Foreskin keratinocyte (primary cell): ENCODE measurements at places on chromosomes 16 and 17.

DNA sequence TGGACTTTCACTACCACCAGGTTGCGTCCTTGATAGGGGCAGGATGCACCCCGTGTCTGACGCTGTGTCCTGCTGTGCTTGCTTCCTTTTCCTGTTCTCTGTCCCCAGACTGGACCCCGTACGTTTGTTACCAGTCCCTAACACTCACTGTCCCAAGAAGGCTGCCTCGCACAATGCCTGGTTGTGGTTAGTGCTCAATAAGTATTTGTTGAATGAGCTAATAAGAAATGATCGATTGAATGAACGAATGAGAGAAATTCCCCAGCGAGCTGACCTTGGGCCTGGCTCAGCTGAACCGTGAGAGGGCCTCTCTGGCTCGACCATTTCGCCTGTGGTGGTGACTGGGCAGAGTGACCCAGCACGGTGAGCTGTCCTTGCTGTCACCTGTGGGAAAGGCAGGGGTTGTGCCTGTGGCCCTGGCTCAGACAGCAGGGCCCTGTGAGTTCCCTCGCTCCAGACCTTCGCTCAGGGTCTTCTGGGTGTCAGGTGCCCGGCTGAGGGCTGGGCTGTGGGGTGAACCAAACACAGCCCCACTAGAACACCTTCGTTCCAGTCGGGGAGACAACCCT lies 20.9 kb downstream of the CMIP start:
- no peak for DNase-seq

- DNase-seq: no peak
Observed at GRCh38 chr17:49949634-49950033, 19.4 kb upstream of the DLX4 start.

- no peak for DNase-seq
Observed at GRCh38 chr17:80262291-80262690, 1.6 kb downstream of the RNF213 start.

DNA sequence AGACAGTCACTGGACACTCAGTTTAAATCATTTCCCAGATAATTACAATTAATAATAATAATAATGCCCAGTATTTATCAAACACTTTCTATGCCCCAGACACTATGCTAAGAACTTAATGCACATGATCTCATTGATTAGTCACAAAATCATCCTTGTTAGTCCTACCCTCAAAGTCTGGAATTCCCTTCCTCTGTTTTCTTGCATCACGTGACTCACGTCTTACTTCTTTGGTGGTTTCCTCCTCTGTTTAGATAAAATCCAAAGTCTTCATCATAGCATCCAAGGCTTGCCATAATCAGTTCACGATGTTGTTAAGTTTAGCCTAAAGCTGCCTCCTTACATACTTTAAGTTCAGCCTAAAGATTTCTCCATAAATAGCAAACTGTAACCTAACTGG lies 471.9 kb downstream of the PMP22 start:
- peak; percentile 88 for DNase-seq

DNA sequence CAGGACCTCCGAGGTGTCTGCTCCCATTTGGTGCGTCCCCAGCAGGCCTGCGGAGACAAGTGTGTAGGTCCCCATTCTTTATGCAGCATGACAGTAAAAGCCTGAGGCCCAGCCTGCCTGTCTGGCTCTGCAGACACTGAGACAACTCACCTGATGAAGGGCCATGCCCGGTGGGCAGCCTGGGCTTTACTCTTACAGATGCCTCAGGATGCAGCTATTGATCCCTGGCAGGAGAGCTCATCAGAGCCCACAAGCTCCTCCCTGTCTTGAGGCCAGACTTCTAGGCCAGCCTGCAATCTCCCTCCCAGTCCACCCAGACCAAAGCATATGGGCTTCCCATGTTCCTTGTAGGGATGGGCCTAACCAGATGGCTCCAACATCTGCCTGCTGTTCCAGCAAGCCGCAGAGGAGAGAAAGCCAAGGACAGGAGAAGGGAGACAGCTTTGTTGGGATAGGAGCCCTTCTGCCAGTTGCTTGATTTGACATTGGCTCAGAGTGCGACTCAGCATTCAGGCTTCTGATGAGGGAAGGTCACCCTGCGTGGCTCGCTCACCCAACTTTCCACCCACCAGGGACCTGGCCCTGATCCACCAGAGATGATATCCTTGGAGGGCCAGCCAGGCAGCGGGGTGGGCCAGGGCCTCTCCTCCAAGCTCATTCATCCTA lies 87.5 kb downstream of the SOCS1 start:
- no peak for DNase-seq

DNA sequence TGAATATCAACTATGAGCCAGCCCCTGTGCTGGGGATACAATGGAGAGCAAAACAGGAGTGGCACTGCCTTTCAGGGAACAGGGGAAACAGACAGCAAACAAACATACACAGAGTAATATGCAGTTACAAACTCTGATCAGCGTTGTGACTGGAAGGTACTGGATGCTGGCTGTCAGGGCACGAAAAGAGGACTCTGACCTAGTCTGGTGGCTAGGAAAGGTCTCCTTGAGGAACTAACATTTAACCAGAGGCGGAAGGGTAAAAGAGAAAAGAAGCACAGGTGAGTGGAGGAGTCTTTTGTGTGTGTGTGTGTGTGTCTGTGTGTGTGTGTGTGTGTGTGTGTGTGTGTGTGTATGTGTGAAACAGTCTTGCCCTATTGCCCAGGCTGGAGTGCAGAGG lies 12.4 kb upstream of the B4GALNT2 start:
- no peak for DNase-seq

DNA sequence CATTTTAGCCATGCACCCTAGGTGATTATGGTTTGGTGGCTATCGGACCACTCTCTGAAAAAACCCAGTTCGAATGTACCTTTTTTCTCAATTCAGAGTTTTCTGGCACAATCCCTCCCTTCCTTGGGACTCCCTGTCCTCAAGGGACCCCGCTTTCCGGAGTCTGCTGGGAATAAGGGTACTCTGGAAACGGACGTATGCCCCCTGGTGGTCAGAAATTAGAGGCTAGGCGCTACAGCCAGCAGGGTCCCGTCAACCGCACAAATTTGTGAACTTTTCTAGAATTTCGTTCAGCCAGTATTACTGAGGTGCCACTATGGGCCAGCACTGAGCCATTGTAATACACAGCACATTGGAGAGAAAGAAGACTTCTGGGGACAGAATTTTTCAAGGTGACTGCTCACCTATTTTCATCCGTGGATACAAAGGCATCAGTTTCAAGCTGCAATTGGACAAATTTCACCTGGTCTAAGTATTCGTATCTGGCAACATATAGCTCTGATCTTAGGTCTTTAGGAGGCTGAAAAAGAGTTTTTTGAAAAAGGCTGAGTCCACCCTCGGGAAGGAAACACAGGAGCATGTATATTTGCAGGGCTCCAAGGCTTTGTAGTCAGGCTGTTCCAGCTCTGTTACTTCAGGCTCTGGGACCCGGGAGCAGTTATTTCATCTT lies 27.1 kb upstream of the CRYBA1 start:
- peak; percentile 39 for DNase-seq

- no peak for DNase-seq
Observed at GRCh38 chr17:73785496-73785895, 141.3 kb upstream of the SDK2 start.

DNA sequence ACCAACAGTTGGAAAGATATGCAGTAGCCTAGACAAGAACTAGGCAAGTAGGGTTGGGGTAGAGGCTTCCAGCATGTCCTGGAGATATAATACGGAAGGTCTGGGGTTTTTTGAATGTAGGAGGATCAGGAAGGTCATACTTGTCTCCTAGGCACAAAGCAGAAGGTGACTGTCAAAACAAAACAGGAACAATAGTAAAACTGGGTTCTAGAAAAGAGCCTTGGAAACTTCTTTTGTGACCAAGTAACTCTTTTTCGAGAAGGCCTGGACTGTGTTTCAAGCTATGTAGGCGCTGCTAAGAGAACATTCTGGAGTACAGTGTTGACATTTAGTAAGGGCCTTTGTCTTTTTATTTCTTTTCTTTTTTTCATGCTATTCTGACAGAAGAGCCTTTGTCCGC lies 26.9 kb upstream of the TENT4B start:
- no peak for DNase-seq

DNA sequence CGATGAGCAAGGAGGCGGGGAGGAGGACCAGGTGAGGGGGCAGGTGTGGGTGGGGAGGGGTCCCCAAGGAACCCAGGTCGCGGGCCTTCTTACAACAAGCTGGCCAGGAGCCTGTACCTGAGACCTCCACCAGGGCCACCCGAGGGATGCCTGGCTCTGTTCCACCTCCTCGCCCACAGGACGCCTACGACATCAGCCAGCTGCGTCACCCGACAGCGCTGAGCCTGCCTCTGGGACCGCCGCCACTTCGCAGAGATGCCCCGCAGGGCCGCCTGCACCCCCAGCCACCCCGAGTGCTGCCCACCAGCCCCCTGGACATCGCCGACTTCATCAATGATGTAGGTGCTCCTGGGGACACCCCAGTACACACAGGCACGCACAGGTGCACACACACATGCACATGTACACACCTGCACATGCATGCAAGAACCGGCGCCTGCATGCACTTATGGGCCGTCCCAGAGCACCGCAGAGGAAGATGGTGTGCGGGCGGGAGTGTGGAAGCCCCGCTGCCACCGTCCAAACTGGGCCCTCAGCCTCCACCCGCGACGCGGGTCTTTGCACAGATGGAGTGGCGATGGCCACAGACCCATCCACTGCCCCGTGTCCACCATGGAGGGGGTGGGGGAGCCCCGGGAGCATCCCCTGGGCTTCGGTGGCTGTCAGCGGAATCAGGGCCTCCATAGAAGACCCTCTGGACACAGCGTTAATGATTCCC lies 6.6 kb downstream of the SLC22A31 start:
- no peak for DNase-seq

GRCh38 chr17:17774009-17774881 lies 62.5 kb downstream of the SREBF1 start:
- DNase-seq: peak; percentile 94

DNA sequence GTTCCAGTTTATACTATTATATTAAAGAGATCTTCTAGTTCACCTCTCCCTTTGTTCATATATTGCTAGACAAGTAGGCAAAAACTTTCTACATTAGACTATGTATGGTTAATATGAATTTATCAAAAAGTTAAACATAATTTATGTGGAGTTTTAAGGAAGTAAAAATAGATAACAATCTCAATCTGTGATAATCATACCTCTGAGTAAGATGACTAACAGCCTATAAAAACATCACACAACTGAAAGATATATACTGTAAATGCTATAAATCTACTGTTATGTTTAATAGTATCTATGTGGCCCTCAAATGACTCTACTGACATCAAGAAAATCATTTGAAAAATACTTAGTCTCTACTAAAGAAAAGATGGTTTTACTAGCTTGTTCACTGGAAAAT lies 37.1 kb downstream of the AP1G1 start:
- no peak for DNase-seq

- DNase-seq: peak; percentile 53
Observed at GRCh38 chr16:27748868-27749546, 199.1 kb downstream of the KATNIP start.

DNA sequence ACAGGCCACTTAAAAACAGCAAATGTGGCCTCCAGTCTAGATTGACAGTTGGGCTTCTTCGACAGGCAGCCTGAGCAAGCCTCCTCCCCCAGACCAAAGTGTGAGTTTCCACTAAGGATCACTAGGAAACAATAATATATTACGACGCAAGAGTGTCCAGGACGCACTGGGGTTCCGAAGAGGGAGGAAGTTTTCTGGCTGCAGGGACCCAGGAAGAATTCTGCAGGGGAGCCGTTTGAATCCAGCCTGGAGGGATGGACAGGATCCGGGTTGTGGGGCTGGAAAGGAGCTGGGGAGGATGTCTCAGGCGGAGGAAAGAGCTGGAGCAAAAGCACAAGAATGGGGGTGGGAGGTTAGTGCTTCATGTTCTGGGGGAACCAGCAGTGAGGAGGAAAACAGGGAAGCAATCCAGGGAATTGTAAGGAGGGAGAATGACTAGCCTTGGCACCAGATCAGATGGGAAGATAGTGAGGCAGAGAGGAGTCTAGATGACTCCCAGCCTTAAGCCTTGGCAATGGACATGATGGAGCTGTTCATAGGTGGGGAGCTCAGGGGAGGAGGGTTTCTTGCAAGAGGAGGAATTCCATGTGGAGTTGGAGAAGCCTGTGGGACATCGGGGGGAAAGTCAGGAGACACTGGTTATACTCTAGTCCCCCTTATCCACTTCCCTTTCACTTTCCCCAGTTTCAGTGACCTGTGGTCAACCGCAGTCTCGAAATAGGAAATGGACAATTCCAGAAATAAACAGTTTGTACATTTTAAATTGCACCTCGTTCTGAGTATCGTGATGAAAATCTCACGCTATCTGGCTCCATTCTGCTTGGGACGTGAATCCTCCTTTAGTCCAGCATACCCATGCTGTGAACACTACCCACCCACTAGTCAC lies 26.6 kb downstream of the NGFR start:
- DNase-seq: no peak

- no peak for DNase-seq
Observed at GRCh38 chr16:13298666-13299065, 397.3 kb downstream of the SHISA9 start.

GRCh38 chr16:89890886-89891657 lies 17.7 kb downstream of the TCF25 start:
- DNase-seq: no peak

- DNase-seq: no peak
Observed at GRCh38 chr16:26275021-26275590, 583.3 kb downstream of the HS3ST4 start.

DNA sequence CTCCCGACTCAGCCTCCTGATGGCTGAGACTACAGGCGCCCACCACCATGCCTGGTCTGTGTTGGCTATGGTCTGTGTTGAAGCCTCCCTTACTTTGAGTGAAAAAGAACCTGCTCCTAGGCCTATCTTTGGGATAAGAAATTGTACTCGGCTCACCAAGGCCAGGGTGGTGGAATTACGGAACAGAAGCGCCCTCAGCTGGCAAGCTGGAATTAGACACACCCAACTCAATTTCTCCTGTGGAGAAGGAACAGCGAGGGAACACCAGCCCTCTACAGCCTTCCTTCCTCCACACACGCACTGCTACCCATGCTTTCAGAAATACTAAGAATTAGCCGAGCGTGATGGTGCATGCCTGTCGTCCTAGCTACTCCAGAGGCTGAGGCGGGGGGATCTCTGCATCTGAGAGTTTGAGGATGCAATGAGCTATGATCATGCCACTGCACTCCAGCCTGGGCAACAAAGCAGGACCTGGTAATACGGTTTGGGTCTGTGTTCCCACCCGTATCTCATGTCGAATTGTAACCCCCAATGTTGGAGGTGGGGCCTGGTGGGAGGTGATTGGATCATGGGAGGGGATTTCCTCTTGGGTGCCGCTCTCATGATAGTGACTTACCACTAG lies 40.1 kb upstream of the RBBP6 start:
- peak; percentile 24 for DNase-seq

DNA sequence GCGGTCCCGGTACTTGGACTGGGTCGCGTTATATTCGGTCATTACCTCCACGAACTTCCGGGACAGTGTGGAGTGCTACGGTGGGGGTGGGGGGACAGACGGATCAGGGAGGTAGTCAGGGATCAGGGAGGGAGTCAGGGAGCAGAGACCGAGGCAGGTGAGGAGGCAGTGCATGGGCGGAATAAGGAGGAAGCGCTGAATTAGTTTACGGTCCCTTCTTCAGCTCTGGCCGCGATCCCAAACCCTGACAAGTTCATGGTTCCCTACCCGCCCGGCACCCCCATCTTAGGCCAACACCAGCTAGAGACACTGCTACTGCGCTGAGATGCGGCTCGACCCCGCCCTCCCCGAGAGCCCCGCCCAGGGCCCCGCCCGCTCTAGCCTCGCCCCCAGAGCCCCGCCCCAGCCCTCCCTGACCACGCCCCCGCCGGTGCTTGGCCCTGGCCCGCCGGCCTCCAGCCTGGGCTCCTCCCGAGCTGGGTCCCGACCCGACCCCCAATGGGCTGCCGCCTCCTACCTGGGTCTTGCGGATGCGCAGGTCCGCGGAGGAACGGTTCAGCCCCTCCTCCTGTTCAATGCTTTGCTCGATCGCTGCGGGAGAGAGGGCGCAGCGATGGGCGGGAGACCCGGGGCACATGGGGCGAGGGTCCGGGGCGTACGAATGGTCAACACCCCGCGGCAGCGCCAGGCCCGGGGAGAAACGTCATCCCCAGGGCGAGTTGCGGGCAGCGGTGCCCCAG lies 12.1 kb downstream of the HSD3B7 start:
- DNase-seq: peak; percentile 56
